GM13977 (cell line): ENCODE measurements at places on chromosomes 3 and 15.
A peak's percentile ranks its signal among the peaks of the same experiment; 100 is the strongest.

DNA sequence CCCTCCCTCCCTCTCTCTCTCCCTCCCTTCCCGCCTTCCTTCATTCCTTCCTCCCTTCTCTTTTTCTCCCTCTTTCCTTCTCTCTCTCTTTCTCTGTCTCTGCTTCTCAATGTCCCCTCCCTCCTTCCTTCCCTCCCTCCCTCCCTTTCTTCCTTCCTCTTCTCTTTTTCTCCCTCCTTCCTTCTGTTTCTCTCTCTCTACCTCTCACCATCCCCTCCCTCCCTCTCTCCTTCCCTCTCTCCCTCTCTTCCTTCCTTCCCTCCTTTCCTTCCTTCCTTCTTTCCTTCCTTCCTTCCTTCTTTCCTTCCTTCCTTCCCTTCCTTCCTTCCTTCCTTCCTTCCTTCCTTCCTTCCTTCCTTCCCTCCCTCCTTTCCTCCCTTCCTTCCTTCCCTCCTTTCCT, 504.6 kb downstream of the EPHA3 start:
- DNase-seq = no peak

DNA sequence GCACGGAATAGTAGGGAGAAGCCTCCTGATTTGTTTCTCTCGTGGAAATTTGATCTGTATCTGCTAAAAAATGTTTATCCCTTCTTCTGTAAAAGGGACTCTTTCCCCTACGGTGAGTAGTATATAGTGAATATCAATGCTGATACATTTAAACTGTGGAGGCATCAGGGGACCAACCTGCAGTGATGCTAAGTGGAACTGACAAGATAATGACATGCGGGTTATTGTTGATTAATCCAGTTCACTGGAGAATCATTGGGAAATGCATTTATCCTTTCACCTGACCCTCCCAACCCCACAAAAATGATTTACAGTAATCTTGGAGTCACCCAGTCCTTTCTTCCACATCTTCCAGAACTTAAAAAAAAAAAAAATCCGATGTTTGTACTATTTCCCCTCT, 264.8 kb downstream of the PTPRG start:
- no peak for DNase-seq

DNA sequence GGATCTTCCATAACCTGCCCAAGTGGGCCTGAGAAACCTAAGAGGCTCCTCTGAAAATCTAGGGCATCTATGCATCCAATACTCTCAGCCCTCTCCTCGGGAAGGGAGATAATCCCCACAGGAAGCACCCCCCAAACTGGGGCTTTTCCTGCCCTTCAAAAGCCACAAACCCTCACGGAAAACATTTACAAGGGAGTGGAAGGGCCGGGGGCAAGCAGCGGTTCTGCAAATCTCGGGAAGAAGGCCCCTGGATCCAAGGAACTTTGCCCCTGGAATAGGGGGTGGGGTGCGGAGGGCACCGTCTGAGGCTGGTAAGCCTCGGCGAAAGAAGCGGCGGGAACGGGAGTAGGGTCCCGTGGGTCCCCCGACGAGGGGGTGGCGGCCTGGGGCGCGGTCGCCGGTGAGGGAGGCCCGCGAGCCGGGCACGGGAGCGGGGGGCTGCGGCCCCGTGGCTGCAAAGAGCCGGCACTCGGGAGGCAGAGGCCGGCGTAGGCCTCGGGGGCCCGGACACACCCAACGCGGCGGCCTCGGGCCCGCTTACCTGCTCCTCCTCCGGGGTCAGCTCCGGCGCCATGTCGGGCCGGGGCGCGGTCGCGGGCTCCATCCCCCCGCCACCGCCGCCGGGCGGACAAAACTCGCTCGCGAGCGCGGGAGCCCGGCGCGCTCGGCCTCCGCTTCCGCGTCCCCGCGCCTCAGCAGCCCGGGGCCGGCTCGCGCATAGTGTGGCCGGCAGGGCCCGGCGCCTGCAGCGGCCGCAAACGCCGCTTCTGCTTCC, 755 bp downstream of the PTPN9 start:
- DNase-seq = peak; percentile 75

GRCh38 chr3:44065311-44066094, 176.2 kb upstream of the TOPAZ1 start:
- DNase-seq = no peak

- DNase-seq = no peak
Observed at GRCh38 chr15:93565201-93565600, 476.2 kb upstream of the RGMA start.

DNA sequence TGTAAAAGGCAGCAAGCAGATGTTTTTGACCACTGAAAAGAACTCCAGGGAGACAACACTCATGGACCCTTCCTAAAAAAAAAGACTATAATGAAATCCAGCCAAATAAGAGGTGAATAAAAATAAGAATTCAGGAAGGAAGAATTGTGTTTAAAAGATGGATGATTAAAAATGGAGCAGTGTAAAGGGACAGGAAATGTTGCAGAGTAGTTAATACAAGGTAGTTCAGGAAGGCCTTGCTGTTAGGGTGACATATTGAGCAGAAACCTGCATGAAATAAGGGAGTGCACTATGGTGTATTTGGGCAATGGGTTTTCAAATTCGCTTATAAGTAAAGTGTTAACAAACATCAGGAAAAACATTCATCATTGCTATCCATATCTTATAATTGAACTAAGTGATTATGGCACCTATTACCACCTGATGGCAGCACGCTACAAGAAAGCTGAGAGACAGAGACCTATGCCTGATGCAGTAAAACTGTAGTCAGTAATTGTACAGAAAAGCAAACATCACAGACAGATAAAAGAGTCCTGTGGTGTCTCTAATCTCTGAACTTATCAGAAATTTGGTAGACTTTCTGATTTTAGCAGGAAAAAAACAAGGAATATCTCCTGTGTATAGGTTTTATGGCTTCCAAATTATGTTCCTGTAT, 5.8 kb upstream of the DBR1 start:
- peak; percentile 49 for DNase-seq

DNA sequence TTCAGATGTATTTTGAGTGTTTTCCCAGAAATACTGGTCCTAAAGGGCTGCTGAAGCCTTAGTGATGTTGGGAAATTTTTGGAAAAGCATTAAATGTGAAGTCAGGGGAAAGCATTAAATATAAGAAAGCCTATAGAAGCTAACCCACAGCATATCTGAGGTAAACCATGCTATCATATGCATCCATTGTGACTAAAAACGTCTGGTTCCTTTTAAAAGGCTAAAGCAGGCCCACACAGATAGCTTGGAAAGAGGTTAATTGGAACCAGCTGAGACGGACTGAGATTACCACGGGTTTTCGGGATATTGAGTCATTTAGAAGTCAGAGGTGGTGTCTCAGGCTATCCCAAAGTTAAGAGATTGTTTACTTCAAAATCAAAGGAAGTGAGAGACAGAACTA, 78.2 kb downstream of the CYP19A1 start:
- no peak for DNase-seq

DNA sequence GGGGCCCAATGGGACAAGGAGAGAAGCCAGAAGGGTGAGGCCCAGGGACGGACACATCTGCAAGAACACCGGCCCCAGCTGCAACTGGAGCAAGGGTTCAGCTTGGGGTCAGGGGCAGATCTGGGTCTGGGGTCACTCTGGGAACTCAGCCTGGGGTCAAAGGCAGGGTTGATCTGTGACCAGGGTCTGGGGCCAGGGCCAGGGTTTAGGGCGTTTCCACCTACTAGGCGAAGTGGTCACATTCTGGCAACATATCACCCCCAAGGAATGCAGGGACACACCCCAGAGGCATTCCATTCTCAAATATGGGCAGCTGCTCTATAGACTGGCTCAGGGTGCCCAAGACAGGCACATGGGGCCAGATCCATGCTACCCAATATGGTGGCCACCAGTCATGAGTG, 9.0 kb downstream of the UROC1 start:
- DNase-seq = no peak

DNA sequence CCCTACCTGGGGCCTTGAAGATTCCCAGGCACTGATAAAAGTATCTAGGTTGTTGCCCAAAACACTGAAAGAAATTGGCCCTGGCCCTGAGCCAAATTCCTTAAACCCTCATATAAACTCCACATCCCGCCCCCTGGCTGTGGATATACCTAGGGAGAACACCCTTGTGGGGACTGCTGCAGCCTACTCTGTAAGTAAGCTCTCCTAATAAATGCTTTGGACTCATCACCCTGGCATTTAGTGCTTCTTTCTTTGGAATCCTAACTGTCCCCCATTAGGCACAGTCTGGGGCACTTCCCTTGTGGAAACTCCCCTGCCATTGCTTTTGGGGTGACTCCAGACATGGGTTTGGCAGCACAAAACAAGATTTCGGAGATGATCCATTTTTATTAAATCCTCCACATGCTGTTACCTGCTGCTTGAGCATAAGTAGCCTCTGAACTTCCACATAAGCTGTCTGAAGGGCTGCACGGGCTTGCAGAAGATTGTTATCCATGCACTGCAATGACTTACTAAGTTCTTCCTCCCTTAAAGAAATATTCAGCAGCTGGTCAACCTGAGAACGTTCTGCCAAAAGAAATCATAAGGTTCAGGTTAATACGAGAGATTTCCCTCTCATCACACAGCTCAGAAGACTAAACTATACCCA, 46.4 kb downstream of the ZNF106 start:
- DNase-seq = no peak

DNA sequence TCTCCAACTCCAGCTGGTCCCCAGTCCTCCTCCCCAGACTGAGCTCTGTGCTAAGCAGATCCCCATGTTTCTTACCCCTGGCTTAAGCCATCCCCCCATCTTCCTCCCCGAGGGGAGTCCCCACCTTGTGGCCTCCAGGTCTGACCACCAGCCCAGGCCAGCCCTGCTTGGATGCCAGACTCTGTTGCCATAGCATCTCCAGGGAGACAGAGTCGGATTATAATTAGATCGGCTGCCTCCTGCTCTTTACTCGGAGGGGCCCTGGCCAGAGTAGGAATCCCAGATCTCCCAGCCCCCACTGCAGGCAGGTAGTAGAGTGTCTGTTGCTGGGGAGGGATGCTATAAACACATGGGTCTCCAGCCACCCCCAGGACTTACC, 2.4 kb downstream of the KLHDC8B start:
- no peak for DNase-seq

DNA sequence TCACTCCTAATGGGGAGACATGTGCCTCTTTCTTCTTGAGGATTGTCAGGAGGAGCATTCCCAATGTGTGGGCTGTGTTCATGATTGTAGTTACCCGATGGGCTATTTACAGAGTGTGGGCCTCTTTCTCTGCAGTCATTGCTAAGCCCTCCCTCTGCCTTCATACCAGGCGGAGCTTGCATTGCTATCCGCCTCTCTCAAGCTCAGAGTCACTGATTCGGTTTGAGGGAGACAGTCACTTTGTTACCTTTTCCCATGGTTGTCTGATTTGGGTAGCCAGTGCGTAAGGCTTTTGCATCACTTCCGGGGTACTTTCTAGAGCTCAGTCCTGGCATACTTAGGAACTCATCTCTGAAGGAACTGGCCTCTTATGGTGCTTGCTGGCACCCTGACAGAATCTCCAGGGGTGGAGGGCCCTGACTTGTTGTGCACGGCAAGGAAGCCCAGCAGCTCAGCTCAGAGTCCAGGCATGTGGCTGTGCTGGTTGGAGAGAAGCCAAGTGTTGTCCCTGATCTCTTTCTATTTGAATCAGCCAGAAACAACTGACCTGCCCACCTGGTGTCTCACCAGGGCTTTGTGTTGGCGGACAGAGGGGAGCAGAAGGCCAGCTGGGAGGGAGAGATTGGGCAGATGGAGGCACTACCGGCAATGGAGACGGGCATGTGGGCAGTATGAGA, 79.8 kb downstream of the EPHB1 start:
- no peak for DNase-seq

- no peak for DNase-seq
Observed at GRCh38 chr15:98650417-98651035, 2.2 kb downstream of the IGF1R start.

- DNase-seq = no peak
Observed at GRCh38 chr15:35130245-35130644, 45.1 kb upstream of the NANOGP8 start.

DNA sequence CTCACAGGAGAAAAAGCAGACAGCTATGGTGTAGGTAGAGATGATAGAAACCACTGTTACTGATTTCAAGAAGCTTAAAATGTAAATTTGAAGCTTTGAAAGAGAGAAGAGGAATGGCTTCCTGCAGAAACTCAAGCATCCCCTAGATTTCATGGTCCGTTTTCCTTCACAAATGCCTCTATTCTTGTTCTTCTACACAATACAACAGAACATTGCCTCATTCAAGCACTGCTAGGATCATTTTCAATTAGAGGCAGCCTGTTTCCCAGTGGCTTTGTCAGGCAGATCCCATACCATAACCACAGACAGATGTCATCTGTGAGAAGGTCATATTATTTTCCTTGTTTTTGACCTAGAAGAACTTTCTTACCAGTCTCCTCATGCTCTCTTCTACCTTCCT, 77.9 kb upstream of the SPRED1 start:
- DNase-seq = no peak

- no peak for DNase-seq
Observed at GRCh38 chr3:81245043-81245442, 516.4 kb downstream of the GBE1 start.

- DNase-seq = no peak
Observed at GRCh38 chr15:66739287-66739686, 37.3 kb downstream of the SMAD6 start.

- no peak for DNase-seq
Observed at GRCh38 chr3:6204891-6205290, 656.0 kb upstream of the GRM7 start.

DNA sequence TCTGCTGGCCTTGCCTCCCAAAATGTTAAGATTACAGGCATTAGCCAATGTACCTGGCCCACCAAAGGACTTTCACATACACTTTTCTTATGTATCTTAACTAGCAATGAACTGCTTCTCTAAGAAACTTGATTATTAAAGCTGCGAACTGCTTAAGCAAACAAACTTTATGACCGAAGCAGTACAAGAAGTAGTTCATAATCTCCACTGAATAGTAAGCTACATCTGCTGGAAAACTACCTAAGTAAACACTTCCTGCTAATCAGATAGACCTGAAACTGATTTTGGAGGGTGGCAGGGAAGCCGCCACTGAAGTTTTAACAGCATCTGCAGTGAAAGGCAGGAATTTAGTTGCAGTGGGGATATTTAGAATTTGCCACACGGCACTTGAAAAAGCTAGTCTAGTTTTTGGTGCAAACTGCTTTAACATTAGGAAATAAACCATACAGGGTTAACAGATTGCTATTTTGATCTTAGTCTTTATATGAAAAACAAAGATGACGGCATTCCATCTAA, 8.1 kb downstream of the HYPK start:
- DNase-seq = no peak

DNA sequence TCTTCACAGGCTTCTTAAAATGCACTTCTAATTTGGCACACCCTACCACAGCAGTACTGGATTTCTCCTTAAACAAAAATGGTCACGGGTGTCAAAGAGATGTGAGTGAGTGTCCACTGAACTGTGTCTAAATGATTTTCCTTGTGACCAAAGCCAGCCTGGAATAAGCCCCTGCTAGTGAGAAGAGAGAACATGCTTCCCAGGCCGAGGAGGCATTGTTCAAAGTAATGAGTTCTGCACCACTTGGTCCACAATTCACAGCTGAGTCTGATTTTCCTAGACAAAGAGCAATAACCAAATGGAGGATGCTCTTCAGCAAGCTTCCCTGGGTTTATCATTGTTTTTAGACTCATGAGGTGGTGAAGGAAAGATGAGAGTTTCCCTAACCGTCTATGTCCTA, 3.8 kb downstream of the PLCH1 start:
- DNase-seq = no peak

- DNase-seq = no peak
Observed at GRCh38 chr3:168417016-168417415, 321.3 kb upstream of the GOLIM4 start.
